Large intestine (tissue), 12 donors: ENCODE measurements at places on chromosomes 7 and 10. TPM values are rescaled to one million over a fixed set of nuclear protein-coding genes. Genes with fewer than 3 reads are reported as not detected.

Gene HOXA11
- polyA plus RNA-seq, result not detected

Gene GPR85
- polyA plus RNA-seq, result 3.1 TPM

Gene LZTS2
- 56.8 TPM for polyA plus RNA-seq

Gene CACNB2
- polyA plus RNA-seq, result 8.2 TPM

Gene ELAPOR2
- polyA plus RNA-seq, result 8.2 TPM

Gene CRYGN
- 0.36 TPM for polyA plus RNA-seq

Gene MYPN
- polyA plus RNA-seq, result 0.16 TPM

Gene GSDME
- polyA plus RNA-seq, result 87.6 TPM

Gene DGKI
- polyA plus RNA-seq, result 1.4 TPM

Gene SNCG
- 16.6 TPM for polyA plus RNA-seq

Gene GRM8
- 0.04 TPM for polyA plus RNA-seq

Gene RBP3
- 0.06 TPM for polyA plus RNA-seq

Gene SDK1
- polyA plus RNA-seq, result 6.4 TPM

Gene FOXI2
- not detected for polyA plus RNA-seq

Gene CYP3A7
- 1.8 TPM for polyA plus RNA-seq

Gene CRPPA
- polyA plus RNA-seq, result 1.8 TPM

Gene CEP55
- polyA plus RNA-seq, result 6.8 TPM

Gene SPDYE11
- 0.51 TPM for polyA plus RNA-seq

Gene KIAA1549
- 3.9 TPM for polyA plus RNA-seq

Gene HOXA6
- polyA plus RNA-seq, result 4.0 TPM

Gene TMEM184A
- polyA plus RNA-seq, result 58.6 TPM

Gene ZNF438
- polyA plus RNA-seq, result 7.3 TPM

Gene GDF2
- polyA plus RNA-seq, result not detected

Gene FGF8
- polyA plus RNA-seq, result not detected

Gene ANKRD30A
- 0.01 TPM for polyA plus RNA-seq

Gene SORBS1
- polyA plus RNA-seq, result 60.2 TPM

Gene KLF14
- 0.18 TPM for polyA plus RNA-seq

DNA sequence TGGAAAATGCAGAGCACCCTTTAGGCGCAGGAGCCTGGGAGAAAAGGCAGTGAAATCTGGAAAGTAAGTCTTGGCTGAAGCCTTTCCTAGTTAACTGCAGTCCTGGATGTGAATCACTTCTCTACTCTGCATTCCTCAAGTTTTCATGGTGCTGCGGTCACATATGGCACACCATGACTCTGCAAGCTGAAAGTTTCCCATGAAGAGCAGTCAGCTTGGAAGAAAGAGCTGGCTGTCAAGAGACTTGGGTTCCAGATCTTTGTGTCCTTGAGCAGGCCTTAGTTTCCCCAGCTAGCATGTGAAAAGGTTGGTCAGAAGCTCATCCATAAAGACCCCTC, 548.3 kb downstream of the SORCS3 start:
- DNase-seq, result no peak

DNA sequence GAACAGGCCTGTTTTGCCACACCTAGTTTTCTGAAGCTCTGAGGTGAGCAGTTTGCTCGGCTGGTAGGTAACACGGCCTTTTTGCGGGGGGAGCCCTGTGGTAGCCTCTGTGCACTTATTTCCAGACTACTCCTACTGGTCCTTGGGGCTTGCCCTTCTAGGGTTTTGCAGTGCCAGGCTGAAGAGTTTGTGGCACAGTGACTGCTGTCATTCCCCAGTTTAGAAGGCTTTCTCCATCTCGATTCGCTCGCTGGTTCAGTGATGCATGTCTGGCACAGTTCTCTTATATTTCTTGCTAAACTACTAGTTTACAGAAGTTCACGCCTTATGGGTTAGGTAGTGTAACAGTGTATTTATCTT, 711 bp downstream of the KIF20B start:
- peak; percentile 22 for DNase-seq

DNA sequence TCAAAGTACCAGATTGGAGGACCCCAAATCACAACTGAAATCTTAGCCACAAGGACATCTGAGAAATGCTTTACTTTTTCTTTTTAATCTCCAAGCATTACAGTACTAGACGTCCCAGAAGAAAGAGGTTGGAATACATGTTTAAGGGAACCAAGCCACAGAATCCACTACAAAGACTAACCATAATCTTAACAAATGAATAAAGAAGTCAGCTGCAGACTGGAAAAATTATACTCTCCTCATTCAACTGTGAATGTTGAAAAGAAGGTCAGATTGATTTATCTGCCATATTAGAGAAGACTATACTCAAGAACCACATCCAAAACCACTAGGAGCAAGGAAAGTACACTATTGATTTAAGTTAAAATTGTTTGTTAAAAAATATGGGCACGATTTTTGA, 102.1 kb upstream of the ABCB5 start:
- no peak for DNase-seq

- no peak for DNase-seq
These were observed 22.7 kb upstream of the WASHC2A start for GRCh38 chr10:50044941-50045664.

- DNase-seq, result no peak
These were observed 67.6 kb upstream of the CAV2 start for GRCh38 chr7:116431787-116432526.

- peak; percentile 31 for DNase-seq
These were observed 8.4 kb upstream of the IFIT1B start for GRCh38 chr10:89369156-89370105.

- no peak for DNase-seq
These were observed 113.8 kb upstream of the EGFR start for GRCh38 chr7:54904986-54905385.

DNA sequence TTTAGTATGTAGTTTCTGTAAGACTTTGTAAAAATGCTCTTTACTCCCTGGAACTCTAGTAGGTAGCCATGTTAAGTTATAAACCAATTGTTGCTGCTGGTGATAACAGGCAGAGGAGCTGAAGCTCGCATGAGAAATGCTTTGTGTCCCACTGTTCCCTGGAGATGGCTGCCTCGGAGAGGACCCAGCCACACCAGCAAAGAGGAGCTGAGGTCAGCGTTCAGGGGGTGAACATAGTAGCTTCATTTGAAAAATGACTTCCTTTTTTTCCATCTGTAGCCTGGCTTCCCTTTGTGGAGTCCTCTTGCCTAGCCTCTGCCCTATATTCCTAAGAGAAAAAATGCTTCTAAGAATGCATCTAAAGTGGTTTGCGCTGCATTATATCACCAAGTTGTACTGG, 20.3 kb downstream of the CELF2 start:
- no peak for DNase-seq

DNA sequence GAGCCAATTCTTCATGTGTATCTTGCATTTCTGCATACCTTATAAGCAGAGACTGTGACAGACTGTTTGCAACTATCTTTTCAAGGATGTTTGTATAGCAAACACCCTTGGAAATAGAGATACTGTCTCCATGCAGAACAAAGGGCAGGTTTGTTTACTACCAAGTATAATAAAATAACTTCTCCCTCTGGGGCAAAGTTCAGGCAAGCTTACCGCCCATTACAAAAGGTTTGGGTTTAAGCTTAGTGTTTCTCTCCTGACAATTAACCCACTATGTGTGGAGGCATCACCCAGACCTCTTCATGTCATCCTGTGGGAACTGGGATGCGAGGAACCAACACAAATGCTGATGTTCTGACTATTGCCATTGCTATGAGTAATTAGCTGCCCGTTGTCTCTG, 479.1 kb upstream of the ZMIZ1 start:
- peak; percentile 54 for DNase-seq

DNA sequence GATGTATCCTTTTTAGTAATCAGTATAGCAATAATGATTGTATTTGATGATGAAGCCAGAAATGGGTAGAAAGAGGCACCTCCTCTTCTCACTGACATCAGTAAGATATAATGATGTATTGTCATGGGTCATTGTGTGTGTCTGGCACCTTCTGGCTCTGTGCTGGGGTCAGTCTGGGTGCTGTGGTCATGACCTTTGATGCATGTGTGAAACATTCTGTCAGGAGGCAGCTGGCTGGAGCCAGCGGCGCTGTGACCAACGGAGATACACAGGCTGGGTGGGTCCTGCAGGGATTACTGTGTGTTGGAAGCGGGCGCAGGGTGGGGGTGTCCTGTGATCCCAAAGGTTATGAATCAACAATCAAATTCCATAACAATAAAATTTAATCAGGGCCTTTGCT, 35.2 kb downstream of the EEPD1 start:
- no peak for DNase-seq

DNA sequence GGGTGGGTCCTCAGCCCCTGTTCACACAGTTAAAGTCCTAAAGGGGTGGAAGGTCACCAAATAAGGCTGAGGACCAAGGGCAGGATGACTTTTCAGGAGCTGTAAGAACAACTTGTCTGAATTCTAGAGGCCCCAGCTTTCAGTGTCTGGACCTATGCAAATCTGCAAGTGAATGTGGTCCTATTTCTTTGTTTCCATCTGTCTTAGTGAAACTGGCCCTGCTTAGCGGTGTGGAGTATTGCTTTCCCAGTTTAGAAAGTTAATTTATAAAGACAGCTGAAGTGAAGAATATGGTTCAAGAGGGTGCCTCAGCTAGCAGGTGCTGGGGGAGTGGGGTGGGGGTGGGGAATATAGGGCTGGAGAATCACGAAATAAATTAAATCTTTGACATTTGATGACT, 40.1 kb downstream of the HHEX start:
- no peak for DNase-seq

- DNase-seq, result no peak
These were observed 799 bp downstream of the INTS1 start for GRCh38 chr7:1503390-1503789.

DNA sequence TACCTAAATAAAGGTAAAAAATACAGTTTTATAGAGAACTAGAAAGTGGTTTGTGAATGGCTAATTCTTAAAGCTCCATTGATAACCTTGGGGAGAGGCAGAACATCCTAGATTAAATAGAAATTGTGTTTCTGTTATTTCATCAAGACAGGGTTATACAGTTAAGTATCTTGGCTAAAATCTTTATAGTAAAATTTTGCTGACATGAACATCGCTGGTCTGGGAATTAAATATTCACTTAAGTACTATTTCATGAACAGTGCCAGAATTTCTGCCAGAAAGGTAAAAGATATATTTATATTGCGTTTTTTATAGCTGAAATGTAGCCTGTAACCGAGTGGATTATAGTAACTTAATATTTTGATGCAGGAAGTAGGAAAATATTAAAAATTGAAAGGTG, 53.7 kb upstream of the HBP1 start:
- DNase-seq, result no peak

GRCh38 chr10:94213980-94214379, 148.8 kb downstream of the NOC3L start:
- DNase-seq, result no peak

GRCh38 chr7:91137153-91137787, 127.0 kb upstream of the FZD1 start:
- peak; percentile 29 for DNase-seq

GRCh38 chr7:129764247-129765084, 152.9 kb downstream of the NRF1 start:
- DNase-seq, result no peak

DNA sequence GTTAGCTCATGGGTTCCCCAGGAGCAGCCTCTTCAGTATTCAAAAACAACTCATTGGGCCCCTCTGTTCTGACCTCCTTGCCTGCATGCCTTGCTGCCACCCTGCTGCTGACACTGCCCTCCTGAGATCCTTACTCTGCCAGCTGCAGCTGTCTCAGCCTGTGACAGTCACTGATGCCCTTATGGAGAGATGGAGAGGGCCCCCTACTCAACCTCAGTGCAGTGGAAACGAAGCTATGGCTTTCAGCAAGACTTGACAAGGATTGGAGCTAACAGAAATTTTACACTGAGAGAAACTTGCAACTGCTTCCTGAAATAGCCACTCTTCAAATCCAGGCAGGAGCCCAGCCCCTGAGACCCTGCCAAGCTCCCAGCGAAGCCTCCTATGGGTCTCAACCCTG, 678.3 kb upstream of the C7orf33 start:
- no peak for DNase-seq

DNA sequence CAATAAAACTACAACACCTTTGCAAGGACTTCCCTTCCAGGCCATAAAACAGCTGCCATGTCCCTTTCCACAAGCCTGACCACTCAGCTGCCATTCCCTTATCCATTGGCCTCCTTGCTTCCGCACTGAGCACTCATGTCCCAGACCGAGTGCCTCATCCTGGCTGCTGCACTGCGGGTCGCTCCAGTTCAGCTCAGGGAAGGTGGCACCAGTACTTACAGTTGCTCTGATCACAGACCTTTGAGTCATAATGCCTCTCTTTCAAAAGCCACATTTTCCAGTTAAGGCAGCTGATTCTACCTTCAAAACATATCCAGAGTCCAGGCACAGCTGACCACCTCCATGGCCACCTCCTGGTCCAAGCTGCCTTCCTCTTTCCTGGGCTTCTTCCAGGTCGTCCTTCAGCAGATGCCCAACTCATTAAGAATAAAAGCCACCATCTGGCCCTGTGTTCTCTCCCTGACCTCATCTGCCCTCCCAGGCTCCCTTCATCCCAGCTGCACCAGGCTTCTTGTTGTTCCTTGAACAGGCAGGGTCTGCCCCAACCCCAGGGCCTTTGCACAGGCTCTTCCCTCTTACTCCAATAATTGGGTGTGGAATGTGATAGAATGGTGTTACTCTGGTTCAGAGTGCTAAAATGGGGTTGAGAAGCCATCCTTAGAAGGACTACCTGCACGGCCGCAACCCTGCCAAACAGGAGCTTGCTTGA, 64.5 kb downstream of the RAMP3 start:
- no peak for DNase-seq

- no peak for DNase-seq
These were observed 64.4 kb upstream of the EMX2 start for GRCh38 chr10:117477961-117478670.

- no peak for DNase-seq
These were observed 324.7 kb downstream of the INHBA start for GRCh38 chr7:41378156-41378555.

- no peak for DNase-seq
These were observed 75.3 kb downstream of the EPC1 start for GRCh38 chr10:32271617-32272016.

DNA sequence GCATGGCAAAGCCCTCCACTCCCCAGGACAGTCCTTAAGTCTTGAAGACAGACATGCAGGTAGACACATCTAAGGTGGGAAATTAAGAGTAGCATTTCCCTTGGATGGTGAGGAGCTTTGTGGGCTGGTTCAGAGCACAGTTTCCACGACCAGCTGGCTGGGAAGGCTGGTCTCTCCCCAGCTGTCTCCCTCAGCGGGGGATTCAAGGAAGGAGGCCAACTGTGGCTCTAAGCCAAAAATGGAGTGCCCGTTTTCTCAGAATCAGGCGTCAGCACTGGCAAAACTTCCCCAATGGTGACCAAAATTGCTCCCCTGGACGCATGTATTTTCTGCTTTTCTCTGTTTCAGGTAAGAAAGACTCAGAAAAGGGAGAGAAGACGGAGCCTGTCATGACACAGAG, 230.6 kb upstream of the FZD8 start:
- no peak for DNase-seq
